Activated CD4-positive, alpha-beta T cell treated with anti-CD3 and anti-CD28 coated beads, Interleukin-2, amount 50 U/mL, for 48 hours (primary cell): ENCODE measurements at places on chromosomes 1 and 21.

DNA sequence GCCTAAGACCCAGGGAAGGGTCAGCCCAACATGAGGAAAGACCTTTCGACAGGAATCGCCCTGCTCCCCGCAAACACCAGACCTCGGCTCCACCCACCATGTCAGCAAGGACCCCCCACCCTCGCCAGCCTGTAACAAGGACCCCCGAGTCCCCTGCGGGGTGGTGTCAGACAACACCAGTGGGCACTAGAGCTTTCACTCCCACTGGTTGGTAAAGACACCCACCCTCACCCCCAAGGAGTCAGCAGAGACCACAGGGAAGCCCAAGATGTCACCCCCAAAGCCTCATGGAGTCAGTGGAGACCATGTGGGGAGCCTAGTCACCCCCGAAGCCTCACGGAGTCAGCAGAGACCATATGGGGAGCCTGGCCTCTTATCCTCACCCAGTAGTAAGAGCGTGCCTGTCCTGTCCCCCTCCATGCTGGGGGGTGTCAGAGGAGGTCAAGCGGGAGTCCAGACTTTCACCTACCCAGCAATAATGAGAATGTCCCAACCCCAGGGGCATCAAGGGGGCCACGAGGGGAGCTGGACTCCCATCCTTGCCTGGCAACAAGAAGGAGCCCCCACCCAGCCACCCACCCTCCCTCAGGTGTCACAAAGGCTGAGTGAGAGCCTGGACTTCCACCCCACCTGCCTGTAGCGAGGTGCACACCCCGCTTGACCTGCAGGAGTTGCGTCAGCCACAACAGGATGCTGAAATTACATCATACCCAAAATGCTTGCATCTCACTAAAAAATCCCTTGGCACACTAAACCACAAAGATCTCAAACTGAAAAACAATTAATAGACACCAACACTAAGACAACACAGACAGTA lies 24.8 kb downstream of the SLC19A1 start:
- no peak for DNase-seq

DNA sequence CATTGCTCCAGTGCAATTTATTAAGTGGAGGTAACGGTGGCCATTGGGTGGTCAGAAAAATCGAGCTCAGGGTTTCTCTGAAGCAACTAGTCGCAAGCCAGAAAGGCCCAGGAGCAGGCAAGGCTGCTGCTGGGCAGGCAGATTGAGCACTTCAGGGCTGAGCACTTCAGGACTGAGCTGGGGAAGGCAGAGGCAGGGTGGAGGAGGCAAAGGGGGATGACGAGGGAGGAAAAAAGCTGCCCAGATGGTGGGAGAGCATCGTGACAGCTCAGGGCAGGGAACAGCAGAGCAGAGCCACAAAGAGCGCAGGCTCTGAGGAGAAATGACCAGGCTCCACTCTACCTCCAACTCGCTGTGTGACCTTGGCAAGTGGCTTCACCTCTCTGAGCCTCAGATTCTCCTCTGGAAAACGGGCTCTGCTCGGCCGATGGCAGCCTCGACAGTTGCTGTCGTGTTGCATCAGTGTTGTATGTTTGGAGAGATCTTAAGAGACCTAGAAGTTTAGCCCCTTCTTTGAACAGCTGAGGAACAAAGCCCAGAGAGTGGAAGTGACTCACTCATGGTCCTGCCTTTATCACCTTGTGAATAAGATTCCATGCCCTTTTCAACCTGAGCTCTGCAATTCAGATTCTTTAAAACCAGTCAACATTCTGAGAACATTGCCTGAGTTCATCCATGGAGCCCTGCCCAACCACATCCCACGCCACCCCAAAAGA lies 141.4 kb downstream of the SYF2 start:
- no peak for DNase-seq

DNA sequence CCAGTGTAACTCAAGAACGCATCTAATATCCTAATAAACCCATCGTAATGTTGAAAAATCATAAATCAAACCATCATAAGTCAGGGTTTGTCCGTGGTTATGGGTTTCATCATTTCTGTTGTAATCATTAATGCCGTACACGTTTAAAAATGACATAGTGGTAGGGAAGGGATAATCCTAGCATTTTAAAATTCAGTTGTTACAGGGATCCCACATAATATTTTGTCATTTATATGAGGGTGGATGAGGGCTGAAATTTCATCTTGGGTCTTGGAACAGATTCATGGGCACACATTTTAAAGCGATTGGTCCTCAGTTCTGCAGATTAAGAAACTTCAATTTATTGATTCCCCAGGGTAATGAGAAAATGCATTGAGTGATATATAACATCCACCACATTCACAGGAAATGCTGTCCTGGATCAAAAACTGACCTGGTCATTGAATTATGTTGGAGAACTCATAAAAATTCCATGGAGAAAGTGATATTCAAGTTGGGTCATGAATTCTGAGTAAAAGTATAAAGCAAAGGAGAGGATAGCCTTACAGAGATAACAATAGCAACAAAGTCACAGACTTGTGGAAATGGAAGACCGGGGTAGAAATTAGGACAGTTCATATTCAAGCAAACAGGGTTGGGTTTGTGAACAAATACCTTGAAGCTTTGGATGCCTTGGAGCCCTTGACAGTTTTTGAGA lies 1527.3 kb upstream of the TPTE start:
- DNase-seq = no peak

DNA sequence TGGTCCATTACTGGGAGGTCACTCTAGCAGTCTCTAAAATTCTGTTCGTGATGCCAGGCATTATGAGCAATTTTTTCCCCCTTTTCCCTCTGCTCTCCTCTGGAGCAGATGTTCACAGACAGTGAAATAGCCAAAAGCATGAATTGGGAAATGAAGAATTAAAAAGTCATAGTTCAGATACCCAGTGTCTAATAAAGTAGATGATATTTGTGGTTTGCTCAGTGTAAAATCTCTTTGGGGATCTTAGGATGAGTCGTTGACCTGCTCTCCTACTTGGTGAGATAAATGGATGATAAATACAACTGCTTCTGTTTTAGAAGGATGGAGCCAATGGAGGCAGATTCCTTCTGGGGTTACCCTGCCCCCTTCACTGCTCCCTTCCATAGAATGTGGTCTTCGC lies 56.3 kb downstream of the KIAA0040 start:
- DNase-seq = no peak

- DNase-seq = no peak
Measured at GRCh38 chr1:54475946-54476516, 69.8 kb upstream of the SSBP3 start.

DNA sequence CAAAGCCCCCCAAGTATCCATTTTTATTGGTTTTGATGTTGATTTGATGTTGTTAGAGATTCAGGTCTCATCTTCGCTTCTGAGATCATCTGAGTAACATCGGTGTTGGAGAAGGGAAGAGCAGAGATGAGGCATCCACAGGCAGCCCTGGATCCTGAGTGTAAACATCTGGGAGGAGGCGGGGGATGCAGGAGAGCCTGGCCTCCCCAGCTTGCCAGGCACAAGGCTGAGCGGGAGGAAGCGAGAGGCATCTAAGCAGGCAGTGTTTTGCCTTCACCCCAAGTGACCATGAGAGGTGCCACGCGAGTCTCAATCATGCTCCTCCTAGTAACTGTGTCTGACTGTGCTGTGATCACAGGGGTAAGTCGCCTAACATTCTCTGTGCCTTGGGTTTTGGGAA lies at the start of gene PROK1:
Gene PROK1 (plus strand): TSS at position 221 of the 400 bp plus-strand sequence. CDS start 68 bp downstream, at position 289.
- no peak for DNase-seq

DNA sequence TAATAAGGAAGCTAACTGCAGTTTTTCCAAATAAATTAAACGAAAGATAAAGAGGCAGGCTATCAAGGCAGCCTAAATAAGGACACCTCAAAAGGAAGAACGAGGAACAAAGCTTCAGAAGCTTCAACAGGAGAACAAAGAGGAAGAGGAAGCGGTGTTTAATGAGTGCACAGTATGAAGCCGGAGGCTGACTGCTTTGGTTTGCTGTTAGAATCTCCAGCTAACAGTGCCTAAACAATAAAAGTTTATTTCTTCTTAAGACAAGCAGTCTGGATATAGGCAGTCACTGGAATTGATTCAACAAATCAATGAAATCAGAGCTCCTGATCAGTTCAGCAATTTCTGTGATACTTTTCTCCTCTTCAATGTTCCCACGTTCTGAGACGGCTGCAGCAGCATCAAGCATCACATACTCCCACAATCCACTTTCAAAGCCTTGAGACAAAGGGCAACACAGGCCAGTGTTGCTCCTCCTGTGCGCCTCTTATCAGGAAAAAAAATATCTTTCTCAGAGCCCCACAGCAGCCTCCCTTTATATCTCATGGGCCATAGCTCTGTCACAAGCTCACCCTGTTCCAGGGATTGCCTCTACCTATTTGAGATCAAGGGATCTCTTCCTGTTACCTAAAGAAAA lies 365.6 kb upstream of the ST6GALNAC5 start:
- DNase-seq = no peak

DNA sequence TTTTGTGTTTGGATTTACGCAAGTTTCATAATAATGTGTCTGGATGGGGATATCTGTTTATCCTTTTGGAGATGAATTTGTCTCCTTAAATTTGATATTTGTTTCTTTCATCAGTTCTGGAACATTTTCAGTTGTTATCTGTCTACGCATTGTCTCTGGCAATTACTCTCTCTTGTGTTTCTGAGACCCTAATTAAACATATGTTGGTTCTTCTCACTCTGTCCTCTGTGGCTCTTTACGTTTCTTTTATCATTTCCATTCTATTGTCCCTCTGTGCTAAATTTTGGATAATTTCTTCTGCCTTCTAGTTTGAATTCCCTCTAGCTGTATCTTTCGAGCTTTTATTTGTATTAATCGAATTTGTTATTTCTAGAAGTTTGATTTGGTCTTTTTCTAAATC lies 17.5 kb upstream of the PRELP start:
- no peak for DNase-seq
